ENCODE measurements at places on chromosomes 1 and 21.
A peak's percentile ranks its signal among the peaks of the same experiment; 100 is the strongest.

- H3K27me3 ChIP-seq: no peaks in the 10 kb centered on the region
- H3K4me1 ChIP-seq: 0 out of 2 replicates have a peak, but pooled peaks cover 6% of the 10 kb centered on the region
- peak; percentile 21 for DNase-seq
- peak overlapping the region; percentile 90 for H3K4me3 ChIP-seq
- no peaks in the 10 kb centered on the region for H3K36me3 ChIP-seq
- H3K27ac ChIP-seq: peak overlapping the region; percentile 95
These were observed 694 bp downstream of the TMEM167B start for GRCh38 chr1:109091078-109091838.

GRCh38 chr1:113292603-113293255 lies 97.6 kb upstream of the MAGI3 start:
- DNase-seq: no peak
- H3K27ac ChIP-seq: no peak overlapping the region
- H3K4me3 ChIP-seq: no peak overlapping the region
- H3K27me3 ChIP-seq: no peaks in the 10 kb centered on the region
- H3K4me1 ChIP-seq: no peaks in the 10 kb centered on the region

DNA sequence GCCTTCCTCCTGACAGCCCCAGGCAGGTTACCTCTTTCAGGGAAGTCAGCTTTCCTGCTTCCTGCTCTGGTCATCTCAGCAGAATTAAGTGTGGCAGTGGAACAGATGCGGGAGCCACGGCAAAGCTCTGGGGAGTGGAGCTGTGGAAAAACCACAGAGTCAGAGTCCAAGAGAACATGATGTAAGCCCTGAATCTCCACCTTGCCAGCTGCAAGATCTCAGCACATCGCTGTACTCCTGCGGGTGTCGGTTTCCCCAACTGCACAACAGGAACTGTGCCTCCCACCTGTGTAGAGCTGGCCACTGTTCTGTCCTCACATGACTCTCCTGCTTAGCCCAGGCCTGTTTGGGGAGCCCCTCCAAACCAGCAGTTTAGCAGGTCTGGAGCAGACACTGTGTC lies 123.7 kb downstream of the MATN1 start:
- no peaks in the 10 kb centered on the region for H3K4me1 ChIP-seq
- no peak overlapping the region for H3K27ac ChIP-seq
- H3K4me3 ChIP-seq: no peak overlapping the region
- no peaks in the 10 kb centered on the region for H3K36me3 ChIP-seq
- no peak for DNase-seq

GRCh38 chr1:9600861-9601834 lies 12.4 kb downstream of the TMEM201 start:
- no peak overlapping the region for H3K4me3 ChIP-seq
- no peaks in the 10 kb centered on the region for H3K36me3 ChIP-seq
- DNase-seq: no peak
- H3K4me1 ChIP-seq: no peaks in the 10 kb centered on the region

DNA sequence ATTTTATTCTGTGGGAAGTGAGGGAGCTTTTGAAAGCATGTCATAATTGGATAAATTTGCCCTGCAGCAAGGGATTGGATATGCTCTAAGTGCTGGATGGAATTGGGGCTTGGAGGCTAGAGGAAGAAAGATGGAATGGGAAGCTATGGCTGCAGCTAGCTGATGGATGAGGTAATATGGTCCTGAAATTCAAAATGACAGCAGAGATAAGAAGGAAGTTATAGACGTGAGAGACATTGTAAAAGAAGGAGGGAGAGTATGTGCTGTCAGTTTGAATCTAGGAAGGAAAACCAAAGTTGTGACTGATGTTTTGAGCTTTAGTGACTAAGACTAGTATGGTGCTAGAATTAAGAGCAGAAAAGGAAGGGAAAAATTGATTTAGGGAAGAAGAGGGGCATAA lies 299.9 kb upstream of the SPAG17 start:
- H3K4me3 ChIP-seq: no peak overlapping the region
- no peak overlapping the region for H3K27ac ChIP-seq
- no peaks in the 10 kb centered on the region for H3K36me3 ChIP-seq
- H3K4me1 ChIP-seq: no peaks in the 10 kb centered on the region
- DNase-seq: no peak

DNA sequence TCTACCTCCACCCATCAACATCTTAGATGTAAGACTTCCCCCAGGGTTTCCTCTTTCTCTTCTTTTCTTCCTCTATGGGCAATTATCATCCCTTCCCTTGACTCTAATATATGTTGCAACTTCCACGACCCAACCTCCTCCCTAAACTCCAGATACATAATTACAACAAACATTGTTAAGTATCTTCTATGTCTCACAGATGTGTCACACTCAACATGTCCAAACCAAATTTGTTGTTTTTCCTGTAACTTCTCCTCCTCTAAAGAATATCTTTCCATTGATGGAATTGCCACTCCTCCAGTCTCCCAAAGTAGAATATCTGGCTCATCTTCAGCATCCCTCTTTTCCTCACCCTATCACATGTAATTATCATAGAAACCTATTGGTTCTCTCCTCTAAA lies 314.2 kb downstream of the RWDD3 start:
- H3K4me1 ChIP-seq: no peaks in the 10 kb centered on the region
- H3K4me3 ChIP-seq: no peak overlapping the region
- H3K36me3 ChIP-seq: no peaks in the 10 kb centered on the region
- no peaks in the 10 kb centered on the region for H3K27me3 ChIP-seq
- no peak overlapping the region for H3K27ac ChIP-seq

- no peak overlapping the region for H3K4me3 ChIP-seq
- no peak overlapping the region for H3K27ac ChIP-seq
- DNase-seq: no peak
- no peaks in the 10 kb centered on the region for H3K4me1 ChIP-seq
These were observed 14.9 kb upstream of the LRRC3 start for GRCh38 chr21:44440241-44441040.

DNA sequence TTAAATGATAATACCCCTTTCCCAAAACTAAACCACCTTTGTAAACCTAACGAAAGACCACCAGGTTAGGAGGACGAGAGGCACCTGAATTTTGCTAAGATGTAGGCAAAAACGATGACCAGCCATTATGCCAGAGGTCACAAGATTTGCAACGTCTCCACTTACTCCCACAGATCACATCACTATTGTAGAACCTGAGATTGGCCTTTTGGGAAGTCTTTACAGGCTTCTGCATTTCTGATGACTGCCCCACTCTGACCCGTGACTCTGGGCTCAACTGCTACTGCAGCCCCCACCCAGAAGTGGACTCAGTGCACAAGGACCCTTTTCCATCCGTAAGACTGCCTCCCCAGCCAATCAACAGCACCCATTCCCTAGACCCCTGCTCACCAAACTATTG lies 36.4 kb upstream of the COL6A2 start:
- no peaks in the 10 kb centered on the region for H3K36me3 ChIP-seq
- no peak overlapping the region for H3K27ac ChIP-seq
- no peak for DNase-seq
- peaks cover 99% of the 10 kb centered on the region for H3K27me3 ChIP-seq

- no peaks in the 10 kb centered on the region for H3K36me3 ChIP-seq
- no peaks in the 10 kb centered on the region for H3K27me3 ChIP-seq
- H3K4me1 ChIP-seq: no peaks in the 10 kb centered on the region
- no peak overlapping the region for H3K4me3 ChIP-seq
- H3K27ac ChIP-seq: no peak overlapping the region
- no peak for DNase-seq
These were observed 94.2 kb downstream of the KCNK1 start for GRCh38 chr1:233707880-233708815.

GRCh38 chr1:17653276-17653675 lies 101.9 kb upstream of the ACTL8 start:
- peaks cover 71% of the 10 kb centered on the region for H3K27me3 ChIP-seq
- H3K27ac ChIP-seq: no peak overlapping the region
- no peak for DNase-seq
- no peaks in the 10 kb centered on the region for H3K4me1 ChIP-seq
- H3K4me3 ChIP-seq: no peak overlapping the region
- H3K36me3 ChIP-seq: no peaks in the 10 kb centered on the region

GRCh38 chr1:7941437-7941793 lies 776 bp upstream of the TNFRSF9 start:
- peaks cover 78% of the 10 kb centered on the region for H3K27me3 ChIP-seq
- H3K27ac ChIP-seq: no peak overlapping the region
- no peaks in the 10 kb centered on the region for H3K4me1 ChIP-seq
- H3K4me3 ChIP-seq: no peak overlapping the region
- H3K36me3 ChIP-seq: no peaks in the 10 kb centered on the region

- no peak overlapping the region for H3K4me3 ChIP-seq
- no peaks in the 10 kb centered on the region for H3K27me3 ChIP-seq
- DNase-seq: no peak
- no peaks in the 10 kb centered on the region for H3K4me1 ChIP-seq
- H3K27ac ChIP-seq: no peak overlapping the region
These were observed 15.9 kb upstream of the PRDM15 start for GRCh38 chr21:41894922-41895557.

Data from MM.1S (cell line).